ENCODE measurements at places on chromosomes 2 and 18. TPM values are rescaled to one million over a fixed set of nuclear protein-coding genes. Genes with fewer than 3 reads are reported as not detected.

The FARSB gene
- 50.6 TPM for total RNA-seq

The RNF181 gene
- total RNA-seq, result 101 TPM

The KCNIP3 gene
- total RNA-seq, result 1.1 TPM

The GALR1 gene
- not detected for total RNA-seq

The IL1R2 gene
- total RNA-seq, result 0.34 TPM

The SCTR gene
- 0.56 TPM for total RNA-seq

The CCDC121 gene
- total RNA-seq, result 5.5 TPM

DNA sequence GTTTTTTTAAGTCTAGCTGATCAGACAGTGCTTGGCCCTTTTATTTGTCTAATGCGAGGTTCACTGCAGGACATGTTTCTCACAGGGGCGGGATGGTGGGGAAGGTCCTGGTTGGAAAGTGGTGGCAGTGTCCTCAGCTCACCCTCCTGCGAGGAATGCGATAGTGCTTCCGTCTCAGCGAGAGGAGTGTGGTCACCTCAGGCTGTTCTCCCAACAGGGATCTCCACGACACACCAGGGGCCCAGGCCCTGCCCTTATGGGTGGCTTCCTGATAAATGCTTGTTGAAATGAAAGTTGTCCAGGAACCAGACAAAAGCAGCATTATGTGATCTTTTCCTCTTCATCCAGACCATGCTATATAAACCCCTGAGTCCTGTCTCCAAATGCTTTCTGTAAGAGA, 70.1 kb downstream of the BOLA3 start:
- H3K36me3 ChIP-seq, result peaks cover 20% of the 10 kb centered on the region
- H3K27ac ChIP-seq, result no peak overlapping the region
- DNase-seq, result no peak
- H3K27me3 ChIP-seq, result no peaks in the 10 kb centered on the region
- H3K4me1 ChIP-seq, result no peaks in the 10 kb centered on the region

- peaks cover 30% of the 10 kb centered on the region for H3K4me1 ChIP-seq
- no peaks in the 10 kb centered on the region for H3K27me3 ChIP-seq
- DNase-seq, result peak; percentile 83
- H3K36me3 ChIP-seq, result peaks cover 8% of the 10 kb centered on the region
- H3K4me3 ChIP-seq, result peak overlapping the region; percentile 62
- H3K27ac ChIP-seq, result peak overlapping the region; percentile 95
Measured at GRCh38 chr2:7825591-7826312, 856.1 kb upstream of the ID2 start.

GRCh38 chr2:221431477-221431876, 140.6 kb downstream of the EPHA4 start:
- H3K4me1 ChIP-seq, result peaks cover 24% of the 10 kb centered on the region
- H3K4me3 ChIP-seq, result no peak overlapping the region
- H3K27ac ChIP-seq, result no peak overlapping the region

DNA sequence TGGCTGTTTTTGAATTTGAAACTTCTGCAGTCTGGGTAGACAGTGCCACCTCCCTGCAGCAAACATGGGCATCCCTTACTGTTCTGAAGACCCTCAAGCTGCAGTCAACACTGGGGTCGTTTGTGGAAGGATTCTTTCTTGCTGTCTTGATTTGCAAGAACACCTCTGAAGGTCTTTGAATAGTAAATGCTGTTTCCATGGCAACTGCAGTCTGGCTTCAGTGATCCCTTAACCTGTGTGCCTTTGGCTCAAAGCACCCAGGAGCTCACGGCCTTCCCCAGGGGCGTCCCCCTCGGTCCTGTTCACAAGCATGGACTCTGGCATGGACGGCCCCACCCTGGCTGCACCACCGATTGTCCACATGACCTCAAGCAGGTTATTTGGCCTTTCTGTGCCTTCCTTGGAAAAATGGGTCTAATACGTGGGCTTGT, 38.3 kb downstream of the LRRFIP1 start:
- H3K4me1 ChIP-seq, result peaks cover 14% of the 10 kb centered on the region
- no peak for DNase-seq
- H3K27ac ChIP-seq, result no peak overlapping the region
- H3K4me3 ChIP-seq, result no peak overlapping the region
- H3K27me3 ChIP-seq, result peaks cover 56% of the 10 kb centered on the region

DNA sequence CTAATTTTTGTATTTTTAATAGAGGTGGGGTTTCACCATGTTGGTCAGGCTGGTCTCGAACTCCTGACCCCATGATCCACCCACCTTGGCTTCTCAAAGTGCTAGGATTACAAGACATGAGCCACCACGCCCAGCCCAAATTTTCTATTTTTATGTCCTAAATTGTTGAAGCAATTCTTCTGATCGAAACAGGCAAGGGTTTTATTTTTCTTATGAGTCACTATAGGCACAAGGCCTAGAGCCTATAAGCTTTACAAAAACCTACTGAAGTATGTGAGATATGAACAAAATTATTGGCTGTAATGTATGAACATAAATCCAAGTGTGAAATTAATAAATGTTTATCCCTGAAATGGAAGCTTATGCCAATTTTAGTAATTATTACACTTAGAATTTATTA, 464.2 kb upstream of the NRP2 start:
- H3K36me3 ChIP-seq, result no peaks in the 10 kb centered on the region
- no peaks in the 10 kb centered on the region for H3K27me3 ChIP-seq
- DNase-seq, result no peak

GRCh38 chr2:168894101-168894500, 3.9 kb upstream of the SPC25 start:
- no peak overlapping the region for H3K4me3 ChIP-seq
- no peaks in the 10 kb centered on the region for H3K27me3 ChIP-seq
- peaks cover 15% of the 10 kb centered on the region for H3K36me3 ChIP-seq
- no peaks in the 10 kb centered on the region for H3K4me1 ChIP-seq

GRCh38 chr2:46378616-46379015, 81.4 kb downstream of the EPAS1 start:
- no peaks in the 10 kb centered on the region for H3K4me1 ChIP-seq
- H3K4me3 ChIP-seq, result no peak overlapping the region
- H3K27ac ChIP-seq, result no peak overlapping the region
- no peak for DNase-seq
- no peaks in the 10 kb centered on the region for H3K36me3 ChIP-seq
- H3K27me3 ChIP-seq, result no peaks in the 10 kb centered on the region

DNA sequence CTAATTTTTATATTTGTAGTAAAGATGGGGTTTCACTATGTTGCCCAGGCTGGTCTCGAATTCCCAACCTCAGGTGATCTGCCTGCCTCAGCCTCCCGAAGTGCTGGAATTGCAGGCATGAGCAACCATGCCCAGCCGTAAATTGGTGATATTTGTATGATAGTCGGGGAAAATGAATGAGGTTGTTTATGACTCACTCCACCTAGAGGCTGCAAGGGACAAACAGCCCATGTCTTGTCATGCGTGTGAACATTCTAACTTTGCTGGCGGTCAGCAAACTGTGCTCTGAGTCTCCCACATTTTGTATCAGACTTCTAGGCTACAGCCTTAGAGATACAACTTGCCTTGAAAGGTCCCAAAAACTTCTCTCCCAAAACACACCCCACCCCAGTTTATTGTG, 133.5 kb upstream of the DTNA start:
- DNase-seq, result no peak
- H3K4me3 ChIP-seq, result no peak overlapping the region
- H3K27me3 ChIP-seq, result no peaks in the 10 kb centered on the region
- no peak overlapping the region for H3K27ac ChIP-seq
- no peaks in the 10 kb centered on the region for H3K36me3 ChIP-seq

- peaks cover 68% of the 10 kb centered on the region for H3K27me3 ChIP-seq
- no peak for DNase-seq
- H3K36me3 ChIP-seq, result no peaks in the 10 kb centered on the region
- no peak overlapping the region for H3K27ac ChIP-seq
Measured at GRCh38 chr18:59593291-59593717, 103.9 kb downstream of the CCBE1 start.

DNA sequence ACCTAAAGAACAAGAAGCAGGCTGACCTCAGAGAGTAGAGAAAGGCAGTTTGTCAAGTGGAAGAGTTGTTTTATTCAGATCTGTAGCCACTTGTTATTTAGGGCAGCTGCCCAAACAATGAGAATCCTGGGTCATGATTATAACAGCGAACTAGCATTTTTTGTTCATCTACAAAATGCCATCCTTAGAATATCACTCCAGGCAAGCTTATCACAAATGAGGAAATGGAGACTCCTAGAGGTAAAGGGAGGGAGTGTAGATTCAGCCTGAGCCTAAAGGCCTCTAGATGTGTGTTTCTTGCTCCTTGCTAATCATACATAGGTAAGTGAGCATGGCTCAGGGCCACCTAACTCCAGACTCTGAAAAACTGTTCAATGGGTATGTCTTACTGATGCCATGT, 126.1 kb downstream of the HNMT start:
- peaks cover 6% of the 10 kb centered on the region for H3K4me1 ChIP-seq
- no peak overlapping the region for H3K27ac ChIP-seq
- no peak overlapping the region for H3K4me3 ChIP-seq
- peak; percentile 50 for DNase-seq
- no peaks in the 10 kb centered on the region for H3K36me3 ChIP-seq

DNA sequence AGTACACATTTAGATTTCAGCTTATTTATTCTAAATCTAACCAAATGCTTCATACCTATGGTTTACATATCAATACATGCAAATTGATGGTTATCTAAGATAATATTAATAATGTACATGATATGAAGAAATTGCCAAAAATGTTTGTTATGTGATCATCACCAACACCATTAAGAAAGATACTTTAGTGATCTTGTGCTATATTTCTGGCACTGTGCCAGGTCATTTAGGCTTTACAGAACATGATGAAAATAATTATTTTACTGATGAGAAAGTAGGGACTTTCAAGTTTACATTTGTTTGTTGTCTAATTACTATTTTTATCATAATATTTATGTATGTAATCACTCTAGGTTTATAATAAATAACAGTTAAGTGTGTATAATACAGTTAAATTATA, 158.3 kb downstream of the GULP1 start:
- no peak overlapping the region for H3K4me3 ChIP-seq
- peaks cover 6% of the 10 kb centered on the region for H3K36me3 ChIP-seq
- H3K27ac ChIP-seq, result no peak overlapping the region
- DNase-seq, result no peak
- no peaks in the 10 kb centered on the region for H3K4me1 ChIP-seq
- no peaks in the 10 kb centered on the region for H3K27me3 ChIP-seq

GRCh38 chr2:10188729-10189305, 66.3 kb downstream of the RRM2 start:
- H3K4me1 ChIP-seq, result no peaks in the 10 kb centered on the region
- H3K4me3 ChIP-seq, result no peak overlapping the region
- no peaks in the 10 kb centered on the region for H3K27me3 ChIP-seq
- peaks cover 5% of the 10 kb centered on the region for H3K36me3 ChIP-seq

GRCh38 chr2:109660046-109660860, 46.1 kb downstream of the SOWAHC start:
- H3K4me3 ChIP-seq, result no peak overlapping the region
- H3K27me3 ChIP-seq, result no peaks in the 10 kb centered on the region
- H3K27ac ChIP-seq, result no peak overlapping the region

GRCh38 chr2:68935471-68935870, 17.2 kb downstream of the GKN2 start:
- peaks cover 20% of the 10 kb centered on the region for H3K4me1 ChIP-seq
- no peak overlapping the region for H3K27ac ChIP-seq
- H3K27me3 ChIP-seq, result peaks cover 37% of the 10 kb centered on the region
- H3K36me3 ChIP-seq, result no peaks in the 10 kb centered on the region

DNA sequence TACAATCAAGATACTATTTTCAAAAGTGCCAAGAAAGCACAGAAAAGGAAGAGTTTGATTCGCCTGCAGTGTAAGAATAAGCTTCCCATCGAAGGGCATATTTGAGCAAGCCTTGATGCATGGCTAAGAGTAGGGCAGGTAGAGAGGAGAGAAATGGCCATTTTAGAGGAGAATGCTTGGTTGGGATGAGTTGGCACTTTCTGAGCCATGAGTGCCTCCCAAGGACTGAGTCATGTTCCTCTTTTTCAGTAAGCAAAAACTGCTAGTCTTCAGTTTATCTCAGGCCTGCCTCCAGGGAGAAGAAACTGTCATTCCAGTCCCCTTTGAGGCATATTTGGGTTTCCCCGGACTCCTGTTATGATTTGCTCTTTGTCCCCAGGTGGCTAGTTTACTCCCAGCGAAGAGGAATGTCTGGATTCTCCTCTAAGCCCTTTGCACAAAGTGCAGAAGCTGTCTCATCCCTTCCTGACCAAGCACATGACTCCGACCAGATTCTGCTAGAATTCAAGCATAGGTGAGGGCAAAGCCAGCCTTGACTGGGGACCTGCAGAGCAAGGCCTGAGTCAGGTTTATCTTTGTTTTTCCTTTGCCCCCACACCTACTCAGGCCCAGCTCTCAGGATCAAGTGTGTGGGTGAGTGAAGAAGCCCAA, 115.2 kb downstream of the TTC32 start:
- no peak for DNase-seq
- no peak overlapping the region for H3K27ac ChIP-seq
- H3K4me1 ChIP-seq, result peaks cover 12% of the 10 kb centered on the region
- no peak overlapping the region for H3K4me3 ChIP-seq
